Posterior vena cava (tissue), 2 donors: ENCODE measurements at places on chromosomes 6 and 20. TPM values are rescaled to one million over a fixed set of nuclear protein-coding genes. Genes with fewer than 3 reads are reported as not detected.

The NHSL1 gene
- total RNA-seq: 13.3 TPM

DNA sequence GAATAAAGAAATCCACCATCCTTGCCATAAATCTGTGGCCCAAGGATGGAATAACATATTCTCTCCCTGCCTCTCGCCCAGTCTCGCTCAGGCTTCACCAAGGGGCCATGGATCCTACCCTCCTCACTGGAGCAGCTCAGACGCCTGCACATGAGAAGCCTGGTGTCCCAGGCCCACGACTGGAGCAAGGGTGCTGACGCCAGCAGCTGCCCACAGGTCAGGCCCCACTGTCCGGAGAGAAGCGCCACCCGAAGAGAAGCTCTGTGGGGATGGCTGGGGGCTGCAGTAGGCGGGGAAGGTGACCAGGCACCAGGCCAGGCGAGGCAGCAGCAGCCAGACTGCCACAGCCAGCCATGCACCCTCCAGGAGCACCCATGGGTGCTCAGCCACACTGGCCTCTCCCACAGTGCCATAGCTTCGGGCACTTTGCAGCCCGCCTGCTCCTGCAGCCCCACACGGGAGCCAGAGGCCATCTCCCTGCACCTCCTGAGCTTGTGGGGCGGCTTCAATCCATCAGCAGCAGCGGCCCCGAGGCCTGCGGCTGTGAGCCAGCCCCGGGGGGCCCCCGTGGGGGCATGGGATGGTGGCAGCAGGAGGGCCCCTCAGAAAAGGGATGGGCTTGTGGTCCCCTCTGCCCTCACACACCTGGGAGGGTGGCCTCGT is 286.2 kb upstream of the SGK1 start:
- no peak for DNase-seq

- no peak for DNase-seq
These were observed at the start of gene EPB41L1 for GRCh38 chr20:36154700-36155628. TSS of gene EPB41L1 (plus strand) at chr20:36154740. CDS start at chr20:36173778, 19,038 bp downstream.

The TREM1 gene
- total RNA-seq: 4.0 TPM

DNA sequence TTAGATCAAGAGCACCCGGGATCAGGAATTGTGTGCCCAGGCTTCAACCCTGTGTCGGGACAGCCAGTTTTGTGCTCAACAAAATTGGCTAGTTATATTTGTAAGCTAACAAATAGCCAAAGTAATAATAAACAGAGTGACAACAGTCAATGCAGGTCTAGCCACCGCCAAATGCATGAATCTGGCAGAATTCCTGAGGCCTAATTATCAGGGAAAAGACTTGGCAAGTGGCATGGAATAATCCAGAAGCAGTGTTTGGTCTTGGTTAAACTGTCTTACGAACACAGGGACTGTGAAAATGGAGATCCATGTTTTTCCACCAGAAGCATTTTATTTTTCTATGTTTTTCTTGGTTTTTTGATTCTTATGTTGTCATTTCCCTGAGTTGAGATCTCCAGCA is 268.8 kb downstream of the ZNF217 start:
- DNase-seq: no peak

The MCHR2 gene
- total RNA-seq: not detected

- DNase-seq: no peak
These were observed 447.1 kb downstream of the QKI start for GRCh38 chr6:163861627-163862026.

The ZNF334 gene
- 1.1 TPM for total RNA-seq

DNA sequence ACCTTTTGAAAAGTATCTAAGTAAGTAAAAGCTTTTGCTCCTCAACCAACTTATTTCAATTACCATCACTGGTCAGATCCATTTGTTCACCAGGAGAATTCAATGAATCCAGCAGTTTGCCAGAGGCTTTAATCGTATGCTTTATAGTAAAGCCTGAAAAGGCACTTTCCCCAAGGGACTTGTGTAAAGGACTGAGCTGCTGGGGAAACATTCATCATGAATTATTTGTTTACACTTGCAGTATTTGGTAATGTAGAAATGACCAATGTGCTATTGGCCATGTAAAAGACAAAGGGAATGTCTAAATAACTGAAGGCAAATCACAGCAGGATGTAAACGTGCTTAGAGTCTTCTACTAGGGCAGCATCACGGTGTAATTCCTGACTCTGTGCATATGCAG is 471.4 kb downstream of the ADGRB3 start:
- DNase-seq: no peak

GRCh38 chr6:35044145-35044745 is 96.9 kb downstream of the TCP11 start:
- DNase-seq: no peak

GRCh38 chr6:14771016-14771415 is 474.9 kb upstream of the JARID2 start:
- no peak for DNase-seq

- no peak for DNase-seq
These were observed 69.6 kb upstream of the ADGRF1 start for GRCh38 chr6:47111685-47112084.

DNA sequence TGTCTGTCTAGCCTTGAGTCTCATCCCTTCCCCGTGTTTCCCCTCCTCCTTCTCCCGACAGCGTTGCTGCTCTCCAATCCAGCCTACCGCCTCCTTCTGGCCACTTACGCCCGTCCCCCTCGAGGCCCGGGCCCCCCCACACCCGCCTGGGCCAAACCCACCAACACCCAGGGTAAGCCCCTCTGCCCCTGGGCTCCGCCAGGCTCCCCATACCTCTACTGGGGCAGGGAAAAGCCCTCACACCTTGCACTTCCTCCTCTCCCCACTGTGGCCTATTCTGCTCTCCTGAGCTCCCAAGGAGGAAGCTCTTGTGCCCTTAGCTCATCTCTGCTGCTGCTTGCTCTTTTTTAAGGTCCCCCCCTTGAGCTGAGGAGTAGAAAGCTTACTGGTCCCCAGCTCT is 11.0 kb downstream of the DDR1 start:
- peak; percentile 19 for DNase-seq

The TMEM63B gene
- 23.7 TPM for total RNA-seq

- no peak for DNase-seq
These were observed 472 bp upstream of the PAQR8 start for GRCh38 chr6:52361414-52361944.

DNA sequence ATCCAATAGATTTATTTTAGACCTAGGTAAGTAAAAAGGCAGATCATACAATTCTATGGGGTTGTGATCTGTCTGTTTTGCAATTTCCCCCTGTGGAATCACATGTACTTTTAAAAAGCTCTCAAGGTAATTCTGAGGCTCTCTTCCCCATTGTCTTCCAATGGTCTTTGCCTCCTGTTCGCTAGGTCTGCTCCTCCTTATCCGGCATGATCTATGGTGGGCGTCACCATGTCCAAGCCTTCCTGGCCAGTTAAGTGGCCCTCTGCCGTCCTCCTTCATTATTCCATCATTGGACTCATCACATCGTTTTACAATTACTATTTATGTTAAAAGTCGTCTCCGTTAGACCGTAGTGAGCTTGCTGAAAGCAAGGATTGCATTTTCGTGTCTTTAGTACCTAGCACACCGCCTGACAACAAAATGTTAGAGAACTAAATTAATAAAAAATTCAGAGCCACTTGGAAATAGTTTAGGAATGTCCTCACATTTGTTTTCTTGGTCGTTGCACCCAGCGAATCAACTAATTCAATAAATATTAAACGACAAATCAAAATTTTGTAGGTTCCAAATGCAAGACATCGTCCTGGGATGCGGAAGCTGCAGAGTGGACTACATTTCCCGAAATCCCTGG is 2.2 kb upstream of the STXBP5 start:
- no peak for DNase-seq

- no peak for DNase-seq
These were observed 40.5 kb downstream of the RREB1 start for GRCh38 chr6:7148100-7148822.

DNA sequence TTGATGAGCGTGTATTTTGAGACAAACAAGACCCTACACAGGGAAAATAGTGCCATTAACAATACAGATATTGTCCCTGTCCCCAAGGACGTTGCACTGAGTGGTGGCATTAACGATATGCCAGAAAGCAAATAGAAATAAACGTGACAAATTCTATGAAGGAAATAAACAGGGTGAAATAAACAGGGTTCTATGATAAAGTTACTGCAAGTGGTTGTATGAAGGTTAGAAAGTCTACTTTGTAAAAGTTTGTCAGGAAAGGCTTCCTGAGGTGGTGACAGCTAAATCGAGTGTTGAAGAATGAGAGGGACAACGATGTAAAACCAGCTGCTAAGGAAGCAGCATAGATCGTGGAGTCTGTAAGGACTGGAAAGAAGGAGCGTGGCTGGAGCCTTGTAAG is 380.2 kb downstream of the LAMA2 start:
- no peak for DNase-seq

The DOK5 gene
- total RNA-seq: 4.4 TPM

The MARCKS gene
- total RNA-seq: 69.2 TPM

The FOXF2 gene
- total RNA-seq: 0.71 TPM

DNA sequence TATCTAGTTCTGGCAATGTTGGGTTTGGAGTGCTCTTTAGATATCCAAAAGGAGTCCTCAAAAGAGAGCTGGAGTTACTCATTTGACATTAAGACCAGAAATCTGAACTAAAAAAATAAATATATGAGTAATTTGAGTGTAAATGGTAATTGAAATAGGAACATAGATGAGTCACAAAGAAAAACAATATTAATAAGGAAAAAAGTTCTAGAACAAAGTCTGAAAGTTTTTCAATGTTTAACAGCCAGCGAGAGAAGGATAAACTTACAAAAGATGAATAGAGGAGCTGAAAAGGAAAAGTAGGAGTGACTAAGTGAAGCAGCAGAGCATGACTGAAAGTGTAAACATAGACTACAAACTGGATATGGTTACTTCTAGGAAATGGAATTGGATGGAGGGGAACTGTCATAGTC is 46.8 kb downstream of the EPM2A start:
- no peak for DNase-seq

DNA sequence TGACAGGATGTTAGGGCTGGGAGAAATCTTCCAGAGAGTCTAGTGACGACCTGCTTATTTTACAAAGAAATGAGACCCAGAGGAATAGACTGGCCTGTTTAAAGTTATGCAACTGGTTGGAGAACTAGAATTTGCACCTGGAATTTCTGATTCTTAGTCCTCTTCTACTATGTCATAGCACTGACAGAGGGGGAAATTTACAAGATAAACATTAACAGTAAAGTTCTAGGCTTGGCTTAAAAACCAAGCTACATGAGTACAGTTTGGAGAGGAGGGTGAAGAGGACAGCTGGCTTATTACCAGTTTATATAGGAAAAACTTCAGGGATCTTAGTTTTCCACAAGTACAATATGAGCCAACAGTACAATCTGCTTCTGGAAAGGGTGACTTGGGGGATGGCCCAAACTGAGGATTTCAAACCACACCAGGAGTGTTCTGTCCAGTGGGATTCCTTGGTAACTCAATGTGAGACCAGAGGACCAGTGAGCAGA is 269.6 kb downstream of the CD109 start:
- DNase-seq: no peak

The HSPA1L gene
- 1.7 TPM for total RNA-seq

DNA sequence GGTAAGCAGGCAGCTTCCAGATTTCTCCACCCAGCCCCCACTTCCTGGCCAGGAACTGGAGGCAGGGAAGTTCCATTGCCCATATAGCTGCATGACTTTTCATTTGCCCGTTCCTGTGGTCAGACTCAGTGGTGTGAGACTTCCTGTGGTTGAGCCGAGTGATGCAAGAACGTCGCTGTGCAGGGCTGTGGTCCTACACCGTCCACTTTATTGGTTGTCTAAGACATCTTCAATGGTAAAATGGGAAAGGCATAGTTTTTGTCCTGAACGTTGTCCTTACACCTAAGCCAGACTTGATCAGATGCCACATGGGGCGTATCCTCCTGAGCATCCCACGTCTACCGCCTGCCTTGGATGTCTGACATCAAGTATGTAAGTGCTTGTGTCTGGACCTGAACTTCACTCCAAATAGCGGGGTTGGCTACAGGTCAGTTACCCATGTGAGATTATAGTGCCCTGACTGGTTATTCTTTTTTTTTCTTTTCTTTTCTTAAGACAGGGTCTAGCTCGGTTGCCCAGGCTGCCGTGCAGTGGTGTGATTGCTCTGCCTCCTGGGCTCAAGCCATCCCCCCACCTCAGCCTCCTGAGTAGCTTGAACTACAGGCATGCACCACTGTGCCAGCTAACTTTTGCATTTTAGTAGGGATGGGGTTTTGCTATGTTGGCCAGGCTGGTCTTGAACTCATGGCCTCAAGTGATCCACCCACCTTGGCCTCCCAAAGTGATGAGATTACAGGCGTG is 25.9 kb upstream of the GTSF1L start:
- DNase-seq: no peak

GRCh38 chr6:166786704-166787293 is 159.7 kb upstream of the RPS6KA2 start:
- no peak for DNase-seq

The RPRD1B gene
- 25.8 TPM for total RNA-seq

The SPEF1 gene
- total RNA-seq: not detected

DNA sequence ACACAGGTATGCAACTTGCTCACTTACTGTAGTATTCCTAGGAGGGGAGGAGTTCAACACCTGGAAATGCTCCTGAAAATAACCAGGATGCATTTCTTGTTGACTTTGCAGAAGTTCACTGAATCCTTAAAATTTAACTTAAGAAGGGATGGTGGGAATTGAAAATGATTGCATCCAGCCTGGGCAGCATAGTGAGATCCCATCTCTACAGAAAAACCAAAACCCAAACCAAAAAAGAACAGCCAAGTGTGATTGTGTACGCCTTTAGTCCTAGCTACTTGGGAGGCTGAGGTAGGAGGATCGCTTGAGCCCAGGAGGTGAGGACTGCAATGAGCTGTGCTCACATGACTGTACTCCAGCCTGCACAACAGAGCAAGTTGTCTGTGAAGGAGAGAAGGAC is 1.7 kb downstream of the DNAH8 start:
- DNase-seq: no peak

- no peak for DNase-seq
These were observed 72.0 kb downstream of the OPRM1 start for GRCh38 chr6:154111025-154111424.

DNA sequence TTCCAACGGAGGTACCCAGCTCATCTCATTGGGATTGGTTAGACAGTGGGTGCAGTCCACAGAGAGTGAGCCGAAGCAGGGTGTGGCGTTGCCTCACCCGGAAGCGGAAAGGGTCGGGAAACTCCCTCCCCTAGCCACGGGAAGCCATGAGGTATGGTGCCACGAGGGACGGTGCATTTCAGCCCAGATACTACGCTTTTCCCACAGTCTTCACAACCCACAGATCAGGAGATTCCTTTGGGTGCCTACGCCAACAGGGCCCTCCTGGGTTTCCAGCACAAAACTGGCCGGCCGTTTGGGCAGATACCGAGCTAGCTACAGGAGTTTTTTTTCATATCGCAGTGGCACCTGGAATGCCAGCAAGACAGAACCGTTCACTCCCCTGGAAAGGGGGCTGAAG is 46.9 kb downstream of the STXBP5 start:
- DNase-seq: no peak
